ENCODE measurements at places on chromosomes 2 and 18.

- no peak overlapping the region for H3K4me3 ChIP-seq
- H3K27me3 ChIP-seq, result no peaks in the 10 kb centered on the region
- no peak overlapping the region for H3K27ac ChIP-seq
- no peak for DNase-seq
- no peaks in the 10 kb centered on the region for H3K36me3 ChIP-seq
- no peaks in the 10 kb centered on the region for H3K4me1 ChIP-seq
These were observed 178.6 kb upstream of the ZNF804A start for GRCh38 chr2:184419744-184420143.

- no peak for DNase-seq
- H3K27me3 ChIP-seq, result no peaks in the 10 kb centered on the region
- no peak overlapping the region for H3K27ac ChIP-seq
- no peak overlapping the region for H3K4me3 ChIP-seq
These were observed 76.9 kb upstream of the NABP1 start for GRCh38 chr2:191601060-191601459.

GRCh38 chr2:61536180-61536571 is 2.0 kb downstream of the XPO1 start:
- no peaks in the 10 kb centered on the region for H3K4me1 ChIP-seq
- DNase-seq, result no peak
- no peaks in the 10 kb centered on the region for H3K36me3 ChIP-seq
- no peaks in the 10 kb centered on the region for H3K27me3 ChIP-seq

DNA sequence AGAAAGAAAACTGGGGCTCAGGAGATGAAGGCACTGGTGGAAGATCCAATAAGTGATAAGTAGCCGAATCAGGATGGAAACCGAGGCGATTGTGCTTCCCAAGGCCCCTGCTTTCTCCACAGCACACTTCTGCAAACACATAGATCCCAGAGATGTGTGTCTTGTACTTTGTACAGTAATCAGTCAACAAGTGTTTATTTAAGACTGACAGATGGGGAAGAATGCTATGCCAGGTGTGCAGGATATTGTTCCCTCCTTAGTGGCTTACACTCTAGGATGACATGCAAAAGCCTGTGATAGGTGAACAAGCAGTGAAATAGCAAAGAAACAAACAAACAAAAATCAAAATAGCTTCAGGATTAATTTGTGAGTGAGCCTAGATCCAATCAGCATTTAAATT is 116.6 kb downstream of the ACTR3 start:
- no peaks in the 10 kb centered on the region for H3K4me1 ChIP-seq
- H3K36me3 ChIP-seq, result no peaks in the 10 kb centered on the region
- no peak overlapping the region for H3K4me3 ChIP-seq
- DNase-seq, result no peak
- H3K27me3 ChIP-seq, result no peaks in the 10 kb centered on the region

DNA sequence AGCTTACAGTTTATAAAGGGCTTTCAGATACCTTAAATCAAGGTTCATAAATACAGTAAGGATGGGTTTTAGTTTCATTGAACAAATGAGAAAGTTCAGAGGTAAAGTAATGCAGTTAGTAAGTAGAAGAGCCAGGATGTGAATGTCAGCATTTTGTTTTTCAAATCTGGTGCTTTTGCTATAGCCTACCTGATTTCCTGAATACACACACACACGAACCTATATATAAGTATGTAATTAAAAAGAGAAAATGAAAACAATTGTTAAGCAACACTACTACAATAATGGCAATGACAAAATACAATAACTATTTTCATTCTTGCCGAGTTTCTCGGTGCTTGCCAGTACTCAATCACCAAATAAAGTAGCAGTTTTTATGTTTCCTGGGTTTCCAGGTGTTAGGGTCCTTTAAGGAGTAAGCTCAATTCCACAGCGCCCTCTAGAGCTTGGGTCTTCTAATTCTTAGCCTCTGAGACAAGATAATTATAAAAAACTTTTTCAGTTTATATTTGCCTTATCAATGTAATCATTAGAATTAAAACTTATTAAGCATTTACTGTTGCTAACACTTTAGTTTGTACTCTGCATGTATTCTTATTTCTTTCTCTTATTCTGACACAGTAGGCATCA is 512.9 kb upstream of the ACVR2A start:
- H3K4me1 ChIP-seq, result no peaks in the 10 kb centered on the region
- DNase-seq, result no peak
- no peaks in the 10 kb centered on the region for H3K27me3 ChIP-seq
- H3K36me3 ChIP-seq, result no peaks in the 10 kb centered on the region
- H3K4me3 ChIP-seq, result no peak overlapping the region
